ENCODE measurements at places on chromosomes 4 and X.

DNA sequence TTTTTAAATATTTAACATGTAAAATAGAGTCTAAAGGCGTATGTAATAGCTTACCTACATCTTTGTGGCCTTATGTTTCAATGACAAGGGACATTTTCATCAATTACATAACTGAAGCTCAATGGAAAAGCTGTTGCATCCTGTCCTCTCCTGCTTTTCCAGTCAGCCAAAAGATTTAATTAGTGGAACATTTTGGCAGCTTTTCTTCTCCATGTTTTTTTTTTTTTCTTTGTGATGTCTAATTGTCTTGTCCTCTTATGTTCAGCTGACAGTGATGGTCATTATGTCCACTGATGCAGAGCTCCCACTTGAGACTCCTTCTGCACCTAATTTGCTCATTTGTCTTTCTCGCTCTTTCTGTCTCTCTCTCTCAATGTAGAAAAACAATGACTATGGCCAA is 422.2 kb downstream of the GABRG1 start:
- no peak for DNase-seq

- no peak for DNase-seq
Observed at GRCh38 chr4:5409237-5409636, 299.1 kb downstream of the EVC2 start.

DNA sequence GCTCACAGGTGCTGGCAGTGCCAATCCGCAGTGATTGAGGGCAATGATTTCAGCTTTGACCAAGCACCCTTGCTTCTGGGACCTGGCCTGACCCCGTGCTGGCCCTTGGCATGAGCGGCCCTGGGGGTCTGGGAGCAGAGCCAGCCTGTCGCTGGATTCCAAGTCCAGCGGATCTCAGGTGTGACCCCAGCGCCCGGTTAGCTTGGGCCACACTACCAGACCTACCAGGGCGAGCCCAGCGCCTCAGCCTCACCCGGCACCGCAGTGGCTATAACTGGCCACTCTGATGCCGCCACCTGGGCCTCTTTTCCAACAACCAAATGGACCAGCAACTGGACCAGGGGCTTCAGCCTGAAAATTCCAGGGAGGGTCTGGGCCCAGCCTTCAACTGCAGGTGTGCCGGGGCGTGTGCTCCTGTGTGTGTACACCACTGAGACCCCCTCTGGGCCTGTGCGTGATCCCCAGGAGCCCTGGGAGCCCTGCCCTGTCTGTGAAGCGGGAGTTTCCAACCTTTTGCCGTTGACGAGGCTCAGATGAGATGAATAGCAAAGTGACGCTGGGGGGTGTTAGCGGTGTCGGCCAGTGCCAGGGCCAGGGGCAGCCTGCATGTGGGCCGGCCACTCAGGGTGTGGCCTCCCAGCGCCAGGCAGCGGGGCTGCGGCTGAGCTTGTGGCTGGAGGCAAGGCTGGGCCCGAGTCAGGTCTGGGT is 658 bp downstream of the SH3TC1 start:
- no peak for DNase-seq

DNA sequence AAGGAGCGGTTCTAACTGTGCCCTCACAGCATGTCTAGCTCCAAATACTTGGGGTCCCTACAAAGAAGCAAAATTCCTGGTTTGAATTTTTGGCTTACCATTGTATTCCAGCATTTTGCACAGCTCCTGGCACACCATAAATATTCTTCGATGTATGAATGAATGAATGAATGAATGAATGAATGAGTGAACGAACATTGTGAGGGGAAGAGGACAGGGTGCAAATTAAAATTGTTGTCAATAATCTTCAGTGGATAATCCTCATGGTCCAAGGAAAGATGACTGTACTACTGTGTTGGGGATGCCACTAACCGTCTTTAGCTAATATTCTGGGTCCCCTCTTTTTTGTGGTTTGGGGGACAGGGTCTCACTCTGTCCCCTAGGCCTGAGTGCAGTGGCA is 110.9 kb upstream of the MAP3K15 start:
- DNase-seq: no peak

- DNase-seq: no peak
Observed at GRCh38 chr4:155339999-155340398, 36.8 kb downstream of the MAP9 start.

GRCh38 chr4:140149846-140150635 is 3.9 kb downstream of the MAML3 start:
- peak; percentile 90 for DNase-seq

- DNase-seq: no peak
Observed at GRCh38 chr4:11542952-11543351, 114.3 kb upstream of the HS3ST1 start.

DNA sequence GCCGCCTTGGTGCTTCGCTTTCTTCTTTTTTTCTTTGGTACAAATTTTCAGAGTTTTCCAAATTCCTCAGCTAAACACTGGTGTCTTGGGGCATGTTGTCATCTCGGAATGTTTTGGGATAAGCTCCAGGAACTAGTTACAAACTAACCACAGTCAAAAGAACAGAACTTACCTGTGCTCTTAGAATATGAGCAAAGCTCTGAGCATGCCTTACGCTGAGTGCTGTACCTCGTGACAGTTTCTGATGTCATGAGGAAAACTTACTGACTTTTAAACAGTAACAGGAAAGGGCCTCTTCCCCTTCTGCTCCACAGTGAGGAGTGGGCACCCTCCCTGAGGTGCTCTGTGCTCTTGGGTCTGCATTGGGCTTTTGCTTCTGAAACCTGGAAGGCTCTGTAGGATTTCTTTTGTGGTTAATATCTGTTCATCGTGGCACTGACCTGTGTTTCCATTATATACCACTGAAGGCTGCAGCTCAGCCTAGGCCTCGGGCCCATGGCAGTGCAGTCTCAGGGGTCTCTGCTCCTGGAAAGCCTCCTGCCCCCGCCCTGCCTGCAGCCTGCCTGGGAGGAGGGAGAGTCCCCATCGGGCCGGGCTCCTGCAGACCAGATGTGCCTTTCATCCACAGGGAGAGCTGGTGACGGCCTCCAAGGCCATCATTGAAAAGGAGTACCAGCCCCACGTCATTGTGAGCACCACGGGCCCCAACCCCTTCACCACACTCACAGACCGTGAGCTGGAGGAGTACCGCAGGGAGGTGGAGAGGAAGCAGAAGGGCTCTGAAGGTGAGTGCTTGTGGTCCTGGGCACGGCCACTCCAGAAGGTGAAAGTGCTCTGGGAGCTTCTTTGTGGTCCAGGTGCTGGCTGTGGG is 48.7 kb downstream of the NOP14 start:
- DNase-seq: no peak

GRCh38 chrX:132743086-132743485 is 215.3 kb downstream of the HS6ST2 start:
- peak; percentile 29 for DNase-seq

GRCh38 chr4:6331018-6331417 is 61.4 kb downstream of the WFS1 start:
- no peak for DNase-seq

GRCh38 chr4:48194971-48195370 is 60.9 kb upstream of the TXK start:
- DNase-seq: no peak

DNA sequence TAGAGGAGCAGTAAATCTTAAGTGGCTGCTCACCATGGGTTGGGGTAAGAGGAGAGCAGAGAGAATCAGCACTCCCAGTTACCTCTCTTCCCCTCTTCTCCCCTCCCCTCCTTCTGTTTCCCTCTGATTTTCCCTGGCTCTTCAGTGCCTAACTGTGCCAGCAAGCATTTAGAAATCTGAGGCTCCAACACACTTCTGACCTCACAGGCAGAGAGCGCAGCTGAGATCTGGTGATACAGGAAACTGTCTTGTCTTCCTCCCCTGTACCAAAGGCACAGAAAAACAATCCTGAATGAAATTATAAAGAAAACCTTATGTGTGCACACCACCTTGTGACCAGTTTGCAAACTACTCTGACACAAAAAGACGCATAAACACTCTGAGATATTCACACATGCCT is 82.4 kb upstream of the SMIM10 start:
- DNase-seq: no peak

DNA sequence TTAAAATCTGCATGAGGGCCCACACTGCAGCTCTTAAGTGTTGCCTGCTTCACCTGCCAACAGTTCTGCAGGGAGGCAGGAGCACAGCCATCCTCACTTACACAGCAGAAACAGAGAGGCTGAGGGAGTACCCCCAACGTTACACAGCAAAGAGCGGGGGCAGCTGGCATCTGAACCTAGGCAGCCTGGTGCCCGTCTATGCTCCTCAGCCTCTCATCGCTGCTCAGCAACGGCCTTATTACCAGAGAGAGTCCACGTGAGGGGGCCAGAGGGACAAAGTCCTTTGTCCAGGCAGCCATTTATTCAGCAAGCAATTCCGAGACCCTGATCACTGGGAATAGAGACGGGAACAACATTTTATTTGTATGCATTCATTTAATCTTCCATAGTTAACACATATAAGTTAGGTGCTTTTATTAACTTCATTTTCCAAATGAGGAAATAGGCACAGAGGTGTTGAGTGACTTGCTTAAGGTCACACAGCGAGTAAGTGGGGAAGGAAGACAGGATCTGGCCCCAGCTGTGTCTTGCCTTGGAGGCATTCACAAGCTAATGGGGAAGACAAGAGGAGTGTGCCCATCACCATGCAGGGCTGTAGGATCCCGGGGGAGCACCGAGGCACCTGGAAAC is 52.2 kb upstream of the SORCS2 start:
- no peak for DNase-seq

- no peak for DNase-seq
Observed at GRCh38 chr4:3637326-3638016, 105.2 kb upstream of the LRPAP1 start.

DNA sequence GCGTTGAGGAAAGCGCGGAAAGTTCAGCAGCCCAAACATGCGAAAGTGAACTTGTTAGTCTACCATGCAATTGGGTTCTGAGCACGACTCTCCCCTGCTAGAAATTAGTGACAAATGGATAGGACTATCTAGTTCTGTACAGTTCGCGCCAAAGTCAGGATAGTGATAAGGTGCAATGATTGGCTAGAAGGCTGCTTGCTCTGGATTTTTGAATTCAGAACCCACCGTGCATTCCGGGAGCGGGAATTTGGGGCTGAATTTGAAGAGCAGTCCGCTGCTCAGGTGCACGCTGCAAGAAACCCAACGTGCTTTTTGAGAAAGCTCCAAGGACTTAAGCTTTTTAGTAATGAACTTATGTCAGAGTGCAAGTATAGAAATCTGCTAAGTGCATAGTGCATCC is 732 bp upstream of the ESX1 start:
- DNase-seq: peak; percentile 14

DNA sequence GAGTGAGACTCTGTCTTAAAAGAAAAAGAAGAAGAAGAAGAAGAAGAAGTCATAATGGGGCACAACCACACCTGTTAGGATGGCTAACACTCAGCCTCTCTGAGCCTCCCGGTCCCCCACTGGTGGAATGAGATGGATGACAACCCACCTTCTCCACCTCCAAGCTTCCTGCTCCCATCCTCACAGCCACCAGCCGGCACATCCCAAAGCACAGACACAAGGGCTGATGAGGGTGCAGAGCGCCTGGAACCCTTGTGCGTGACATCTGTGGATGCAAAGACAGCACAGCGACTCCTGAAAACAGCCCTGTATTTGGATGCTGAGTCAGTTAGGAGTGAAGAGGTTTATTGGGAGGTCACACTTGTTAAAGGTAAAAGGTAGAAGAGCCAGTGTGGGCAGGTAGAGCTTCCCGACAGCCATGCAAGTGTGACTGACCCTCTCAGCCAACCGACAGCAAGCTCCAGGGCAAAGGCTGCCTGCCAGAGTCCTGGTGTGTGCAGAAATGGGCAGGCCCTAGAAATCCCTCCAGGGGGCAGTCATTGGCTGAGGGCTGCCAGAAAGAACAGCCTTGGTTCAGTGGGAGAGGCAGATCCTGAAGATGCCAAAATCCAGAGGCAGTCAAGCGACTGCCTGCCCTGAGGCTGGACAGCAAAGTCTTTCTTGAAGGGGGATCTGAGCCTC is 26.6 kb upstream of the MAN2B2 start:
- DNase-seq: no peak

DNA sequence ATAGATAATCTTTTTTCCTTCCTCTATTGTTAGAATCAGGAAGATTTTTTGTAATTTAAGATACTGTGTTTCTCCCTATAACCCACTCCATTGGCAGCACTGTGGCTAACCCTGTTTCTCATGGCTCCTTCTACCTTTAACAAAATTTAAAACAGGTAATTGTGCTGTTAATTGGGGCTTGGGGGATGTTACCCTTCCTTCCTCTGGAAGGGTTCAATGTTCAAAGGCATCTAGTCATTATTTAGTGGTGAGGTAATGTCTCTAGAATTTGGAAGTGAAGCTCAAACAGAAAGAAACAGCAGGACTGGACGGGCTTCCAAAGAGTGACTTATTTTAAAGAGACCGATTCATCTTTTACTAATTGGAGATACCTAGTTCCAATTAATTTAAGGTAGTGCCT is 166.4 kb downstream of the TRIML1 start:
- DNase-seq: no peak

DNA sequence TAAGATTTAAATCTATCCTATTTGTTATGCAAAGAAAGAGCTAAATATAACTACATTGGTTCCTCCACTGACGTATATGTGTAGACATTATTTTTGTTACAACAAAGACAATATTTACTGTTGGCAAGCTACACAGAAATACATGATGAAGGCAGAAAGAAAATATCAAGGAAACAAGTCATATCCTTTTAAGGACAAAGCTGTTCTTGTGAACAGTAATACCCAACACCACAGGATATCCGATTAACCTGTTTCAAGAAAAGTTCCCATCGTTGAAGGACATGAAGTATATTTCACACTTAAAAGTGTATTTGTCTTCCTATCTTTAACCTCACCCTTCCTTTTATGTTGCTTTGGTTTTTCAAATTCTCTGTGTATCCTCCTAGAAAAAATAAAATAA is 235.8 kb upstream of the AADAT start:
- DNase-seq: no peak

DNA sequence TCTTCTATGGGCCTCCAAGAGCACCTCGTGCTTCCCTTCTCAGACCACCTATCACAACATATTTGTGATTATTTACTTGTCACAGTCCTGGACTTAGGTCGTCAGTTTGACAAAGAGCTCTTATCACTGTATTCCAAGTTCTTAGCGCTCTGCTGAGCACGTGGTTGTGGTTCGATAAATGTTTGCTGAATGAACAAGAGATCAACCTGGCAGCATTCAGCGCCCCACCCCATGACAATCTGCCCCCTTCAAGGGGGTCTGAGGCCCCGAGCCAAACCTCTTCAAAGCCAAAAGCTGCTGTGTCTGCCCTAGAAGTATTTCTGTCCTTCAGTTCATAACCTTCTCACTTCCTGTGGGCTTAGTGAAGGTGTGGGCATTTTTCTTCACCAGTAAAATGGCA is 15.0 kb downstream of the RPS4X start:
- no peak for DNase-seq

DNA sequence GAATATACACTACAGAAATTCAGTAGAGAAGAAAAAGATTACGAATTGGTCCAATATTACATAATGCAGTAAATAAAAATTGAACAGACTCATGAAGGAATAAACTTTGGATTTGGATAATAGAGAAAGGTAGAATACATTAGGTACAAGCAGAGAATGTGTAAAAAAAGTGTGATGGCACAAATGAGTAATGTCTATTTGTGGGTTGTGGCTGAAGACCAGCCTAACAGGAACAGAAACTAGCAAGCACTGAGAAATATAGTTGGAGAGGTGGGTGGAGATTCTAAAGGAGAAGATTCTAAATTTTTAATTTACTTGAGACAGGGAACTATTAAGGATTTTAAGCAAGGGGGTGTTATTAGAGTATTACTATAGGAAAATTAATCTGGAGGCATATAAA is 15.2 kb upstream of the CLOCK start:
- DNase-seq: no peak
